Cerebellar nuclear complex (tissue), 1 donor: ENCODE measurements at places on chromosomes 2 and 18.

DNA sequence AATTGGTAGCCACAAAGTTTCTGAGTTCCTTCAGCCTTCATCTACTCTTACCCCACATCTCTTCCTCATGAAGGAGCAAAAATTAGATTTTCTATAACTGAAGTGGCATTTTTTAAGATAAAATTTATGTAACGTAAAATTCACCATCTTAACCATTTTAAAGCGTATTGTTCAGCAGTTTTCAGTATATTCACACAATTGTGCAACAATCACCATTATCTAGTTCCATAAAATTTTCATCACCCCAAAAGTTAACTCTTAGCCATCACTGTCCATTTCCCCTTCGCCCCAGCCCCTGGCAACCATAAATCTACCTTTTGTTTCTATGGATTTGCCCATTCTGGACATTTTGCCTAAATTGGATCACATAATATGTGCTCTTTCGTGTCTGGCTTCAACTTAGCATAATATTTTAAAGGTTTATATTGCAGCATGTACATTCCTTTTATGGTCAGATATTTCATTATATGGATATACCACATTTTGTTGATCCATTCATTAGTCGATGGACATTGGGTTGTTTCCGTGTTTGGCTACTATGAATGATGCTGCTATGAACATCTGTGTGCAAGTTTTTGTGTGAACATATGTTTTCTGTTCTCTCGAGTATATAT lies 44.6 kb downstream of the ATIC start:
- DNase-seq = no peak

- DNase-seq = no peak
Measured at GRCh38 chr18:47781561-47781960, 148.9 kb downstream of the SMAD2 start.

- DNase-seq = no peak
Measured at GRCh38 chr18:25561918-25562317, 210.0 kb upstream of the ZNF521 start.

DNA sequence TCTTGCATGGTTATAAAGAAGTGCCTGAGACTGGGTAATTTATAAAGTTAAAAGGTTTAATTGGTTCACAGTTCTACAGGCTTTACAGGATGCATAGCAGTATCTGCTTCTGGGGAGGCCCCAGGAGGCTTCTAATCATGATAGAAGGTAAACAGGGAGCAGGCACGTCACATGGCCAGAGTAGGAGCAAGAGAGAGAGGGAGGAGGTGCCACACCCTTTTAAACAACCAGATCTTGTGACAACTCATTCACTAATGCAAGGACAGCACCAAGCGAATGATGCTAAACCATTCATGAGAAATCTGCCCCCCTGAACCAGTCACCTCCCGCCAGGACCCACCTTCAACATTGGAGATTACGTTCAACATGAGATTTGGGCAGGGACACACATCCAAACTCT lies 141.1 kb downstream of the EN1 start:
- no peak for DNase-seq

DNA sequence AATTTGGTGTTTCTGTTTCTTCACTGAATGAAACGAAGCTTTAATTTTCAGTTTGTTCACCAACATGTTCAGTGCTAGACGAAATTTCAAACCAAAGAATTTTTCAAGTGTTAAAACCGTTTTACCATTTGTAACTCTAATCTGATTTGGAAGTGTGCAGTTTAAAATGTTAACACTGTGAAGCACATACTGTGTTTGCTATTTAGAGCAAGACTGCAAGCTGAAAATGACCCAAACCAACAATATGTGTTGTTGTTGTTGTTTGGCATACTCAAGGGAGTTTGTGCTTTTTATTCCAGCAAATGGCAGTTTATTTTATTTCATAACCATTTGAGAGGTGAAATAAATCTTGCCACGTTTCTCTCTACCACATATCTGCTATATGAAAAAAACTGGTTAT lies 128.4 kb upstream of the CDH7 start:
- DNase-seq = no peak
